ENCODE measurements at places on chromosomes 13 and 19.

DNA sequence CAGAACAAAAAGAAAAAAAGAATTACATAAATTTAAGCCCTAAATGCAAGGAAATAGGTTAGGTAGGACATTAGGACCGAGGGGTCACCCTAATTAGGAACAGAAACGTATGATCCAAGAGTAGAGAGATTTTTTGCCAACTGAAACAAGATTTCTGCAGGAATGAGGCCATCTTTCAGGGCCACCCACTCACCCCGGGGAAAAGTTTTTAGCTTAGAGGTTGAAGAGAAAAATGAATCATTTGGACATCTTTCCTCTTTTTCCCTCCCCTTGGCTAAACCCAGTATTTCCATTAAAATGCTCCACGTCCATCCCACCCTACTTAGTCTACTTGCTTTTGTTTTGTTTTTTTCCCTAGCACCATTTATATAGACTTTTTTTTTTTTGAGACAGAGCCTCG lies 10.6 kb upstream of the PNMA8A start:
- DNase-seq, result no peak

GRCh38 chr13:47813718-47814117 lies 187.4 kb downstream of the SUCLA2 start:
- no peak for DNase-seq

DNA sequence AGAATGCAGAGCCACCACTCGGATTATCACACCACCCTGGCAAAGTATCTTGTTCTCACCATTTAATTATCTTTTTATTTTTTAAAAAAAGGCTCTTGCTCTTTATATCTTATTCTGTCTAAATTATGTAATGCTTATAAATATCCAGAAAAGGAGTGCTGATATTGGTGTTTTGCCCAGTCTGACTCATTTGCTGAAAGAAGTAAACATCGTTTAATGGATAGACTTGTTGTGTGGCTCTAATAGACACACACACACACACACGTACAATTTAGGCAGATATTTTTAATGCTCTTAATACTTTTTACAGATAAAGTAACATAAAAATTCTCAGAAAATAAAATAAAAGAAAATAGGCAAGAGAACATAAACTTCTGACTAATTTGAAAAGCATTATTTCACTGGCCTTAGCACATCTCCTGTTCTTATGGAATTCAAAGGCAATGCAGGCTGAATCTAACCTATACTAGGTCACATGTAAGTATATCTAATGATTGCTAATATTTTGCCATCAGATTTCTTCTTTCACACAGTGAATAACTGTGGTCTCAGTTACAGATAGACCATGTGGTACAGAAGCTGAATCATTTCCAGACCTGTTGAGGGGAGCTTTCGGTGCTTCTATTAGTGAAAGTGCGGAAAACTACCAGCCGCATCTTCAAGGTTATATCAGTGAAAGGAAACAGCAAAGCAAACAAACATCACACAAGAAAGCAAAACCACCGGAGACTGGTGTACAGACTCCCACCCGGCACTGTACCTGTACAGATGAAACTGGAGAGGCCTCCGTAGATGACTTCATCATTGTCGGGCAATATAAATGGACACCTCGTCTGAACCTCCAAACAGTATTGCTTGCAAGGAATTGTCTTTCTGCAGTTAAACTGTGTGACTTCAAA lies 642.1 kb upstream of the ARGLU1 start:
- no peak for DNase-seq

GRCh38 chr13:74289107-74289506 lies 154.9 kb upstream of the KLF12 start:
- DNase-seq, result no peak
